Kidney (tissue), 22 donors: ENCODE measurements at places on chromosomes 13 and 19. TPM values are rescaled to one million over a fixed set of nuclear protein-coding genes. Genes with fewer than 3 reads are reported as not detected.

DNA sequence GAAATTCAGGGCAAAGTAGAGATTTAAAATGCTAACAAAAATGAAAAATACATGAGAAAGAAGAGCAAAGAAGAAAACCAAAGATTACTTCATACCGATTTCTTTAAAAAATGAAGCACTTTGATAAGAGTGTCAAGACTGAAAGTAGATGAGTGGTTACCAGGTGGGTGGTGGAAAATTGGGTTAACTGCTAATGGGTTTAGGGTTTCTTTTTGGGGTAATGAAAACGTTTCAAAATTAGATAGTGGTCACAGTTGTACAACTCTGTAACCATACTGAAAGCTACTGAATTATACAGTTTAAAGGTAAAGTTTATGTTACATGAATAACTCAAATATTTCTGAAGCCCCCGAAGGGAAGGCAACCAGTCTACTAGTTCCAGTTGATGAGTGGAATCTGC lies 179.4 kb downstream of the NDFIP2 start:
- DNase-seq, result no peak

DNA sequence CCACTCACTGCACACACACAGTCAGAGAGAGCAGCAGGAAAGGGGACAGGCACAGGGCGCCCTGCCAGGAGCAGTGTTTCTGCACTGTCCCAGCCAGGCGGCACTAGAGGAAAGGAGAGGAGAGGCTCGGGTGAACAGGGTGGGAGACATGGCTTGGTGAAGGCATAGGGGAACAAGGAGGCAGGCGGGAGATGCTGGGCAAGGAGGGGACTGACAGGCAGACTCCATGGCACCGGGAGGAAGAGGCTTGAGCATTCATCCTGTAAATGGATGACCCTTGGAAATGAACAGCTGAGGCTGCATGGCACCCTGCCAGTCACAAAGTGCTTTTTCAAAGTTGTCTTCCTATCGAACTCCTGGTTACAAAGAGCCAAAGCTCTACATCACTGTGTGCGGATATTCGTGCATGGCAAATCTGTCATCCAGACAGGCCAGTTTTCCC lies 22.4 kb downstream of the MED26 start:
- DNase-seq, result no peak

The SLITRK5 gene
- polyA plus RNA-seq, result not detected

The ALG5 gene
- 54.5 TPM for polyA plus RNA-seq

GRCh38 chr13:99686944-99687411 lies 185.7 kb downstream of the TM9SF2 start:
- no peak for DNase-seq

- no peak for DNase-seq
Observed at GRCh38 chr13:41107584-41108014, 25.0 kb downstream of the KBTBD6 start.

DNA sequence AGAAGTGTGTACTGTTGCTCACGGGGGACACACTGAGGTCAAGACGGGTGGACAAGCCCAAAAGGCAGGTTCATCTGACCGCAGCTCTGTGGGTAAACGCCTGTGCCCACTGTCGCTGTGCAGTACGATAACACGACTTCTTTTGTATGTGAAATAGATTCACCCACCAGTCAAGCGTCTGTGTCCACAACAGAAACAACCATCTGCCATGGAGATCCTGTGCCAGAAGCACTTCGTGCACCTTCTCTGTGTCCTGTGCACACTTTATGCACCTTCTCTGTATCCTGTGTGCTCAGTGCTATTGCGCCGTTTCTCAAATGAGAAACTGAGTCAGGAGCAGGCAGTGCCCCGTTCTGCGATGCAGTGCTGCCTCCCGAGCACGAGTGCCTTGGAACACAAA lies 138.9 kb downstream of the ATP11A start:
- DNase-seq, result no peak

- peak; percentile 81 for DNase-seq
Observed at GRCh38 chr19:30682999-30683536, 310.9 kb downstream of the ZNF536 start.

DNA sequence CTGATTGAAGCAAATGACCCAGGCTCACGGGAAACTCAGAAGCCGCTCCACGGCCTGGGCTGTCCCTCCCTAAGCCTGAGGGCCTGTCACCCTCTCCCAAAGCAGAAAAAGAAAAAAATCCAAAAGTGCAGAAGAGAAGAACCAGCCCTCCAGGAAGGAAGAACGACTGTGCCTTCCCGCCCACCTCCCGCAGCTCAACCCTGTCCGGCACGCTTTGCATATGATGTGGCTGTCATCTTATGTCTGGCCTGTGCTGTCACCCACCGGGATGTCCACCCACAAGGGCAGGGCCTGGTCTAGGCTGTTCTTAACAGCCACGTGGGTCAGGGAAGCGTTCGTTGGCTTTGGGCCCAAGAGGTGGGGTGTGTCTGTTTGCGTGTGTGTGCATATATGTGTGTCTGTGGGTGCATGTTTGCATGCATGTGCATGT lies 13.7 kb downstream of the ZBTB7A start:
- DNase-seq, result no peak

DNA sequence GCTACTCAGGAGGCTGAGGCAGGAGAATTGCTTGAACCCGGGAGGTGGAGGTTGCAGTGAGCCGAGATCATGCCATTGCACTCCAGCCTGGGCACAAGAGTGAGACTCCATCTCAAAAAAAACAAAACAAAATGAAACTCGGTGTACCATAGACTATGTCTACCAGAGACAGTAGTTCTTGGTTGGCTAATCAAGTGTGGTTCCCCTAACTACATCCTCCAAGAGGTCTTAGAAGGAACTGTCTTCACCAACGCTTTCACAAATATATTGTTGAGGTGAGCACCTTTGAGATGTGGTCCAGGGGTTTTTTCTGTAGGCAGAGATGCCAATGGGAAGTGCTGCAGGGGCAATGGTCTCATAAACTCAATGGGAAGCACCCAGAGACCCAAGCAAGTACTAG lies 48.0 kb downstream of the RFC3 start:
- DNase-seq, result no peak

DNA sequence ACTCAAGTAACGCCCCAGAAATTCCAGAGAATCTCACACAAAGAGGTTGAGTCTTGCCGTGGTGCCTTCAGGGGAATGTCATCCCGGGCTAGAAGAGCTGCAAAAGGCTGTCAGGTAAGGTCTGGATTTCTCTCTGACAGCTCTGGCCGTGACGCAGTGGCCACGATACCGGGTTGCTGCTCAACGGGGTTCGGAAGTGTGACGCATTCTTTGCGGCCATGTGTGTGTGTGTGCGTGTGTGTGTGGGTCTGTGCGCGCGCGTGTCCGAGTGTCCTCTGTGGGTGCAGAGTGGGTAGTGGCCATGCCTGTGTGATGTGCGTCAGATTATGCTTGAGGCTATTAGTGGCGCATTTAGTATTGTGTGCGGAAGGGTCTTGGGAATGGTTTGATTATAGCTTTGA lies 306 bp downstream of the ZNF540 start:
- DNase-seq, result peak; percentile 89

The TRAPPC2B gene
- 22.0 TPM for polyA plus RNA-seq

DNA sequence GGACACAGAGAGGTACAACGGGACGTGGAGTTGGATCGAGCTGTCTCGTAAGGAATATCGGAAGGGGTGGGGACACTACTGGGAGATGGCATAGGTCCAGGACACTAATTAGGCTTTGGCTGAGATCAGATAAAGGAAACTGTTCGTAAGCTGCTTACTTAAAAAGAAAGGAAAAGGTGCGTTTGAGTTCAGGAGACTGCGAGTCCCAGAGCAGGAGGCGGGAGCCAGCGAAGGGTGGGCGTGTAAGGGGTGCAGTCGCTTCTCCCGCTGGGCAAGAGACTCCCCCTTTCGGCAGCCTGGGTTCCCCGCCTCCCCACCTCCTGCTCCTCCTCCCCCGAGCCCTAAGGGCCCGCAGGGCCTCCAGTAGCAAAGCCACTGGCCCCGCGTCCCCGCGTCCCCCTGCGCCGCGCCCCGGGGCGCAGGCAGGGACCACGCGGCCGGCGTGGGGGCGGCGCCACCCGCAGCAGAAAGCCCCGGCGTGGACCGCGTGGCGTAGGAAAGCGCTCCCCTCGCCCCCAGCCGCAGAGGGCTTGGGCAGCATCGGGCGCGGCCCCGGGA lies 547 bp downstream of the ABCC4 start:
- DNase-seq, result peak; percentile 84

DNA sequence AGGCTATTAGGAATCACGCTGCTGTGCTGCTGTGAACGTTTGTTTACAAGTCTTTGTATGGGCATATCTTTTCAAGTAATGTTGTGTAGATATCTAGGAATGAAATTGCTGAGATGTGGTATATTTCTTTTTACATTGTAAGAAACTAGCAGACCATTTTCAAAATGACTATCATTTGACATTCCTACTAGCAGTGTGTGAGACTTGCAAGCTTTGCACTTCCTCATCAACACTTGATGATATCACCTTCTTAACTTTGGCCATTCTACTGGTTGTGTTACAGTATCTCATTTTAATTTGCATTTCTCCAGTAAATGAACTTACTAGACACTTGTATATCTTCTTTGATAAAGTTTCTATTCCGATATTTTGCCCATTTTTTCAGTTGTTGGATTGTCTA lies 12.1 kb downstream of the METTL21C start:
- no peak for DNase-seq

- no peak for DNase-seq
Observed at GRCh38 chr13:29451976-29452375, 143.5 kb downstream of the SLC7A1 start.

The LRP3 gene
- 13.9 TPM for polyA plus RNA-seq

GRCh38 chr13:28942906-28943305 lies 122.8 kb downstream of the MTUS2 start:
- no peak for DNase-seq

GRCh38 chr19:48340995-48341394 lies 15.6 kb downstream of the EMP3 start:
- no peak for DNase-seq

GRCh38 chr13:44816701-44817100 lies 172.6 kb downstream of the NUFIP1 start:
- DNase-seq, result no peak

- no peak for DNase-seq
Observed at GRCh38 chr13:76812206-76812897, 73.9 kb downstream of the KCTD12 start.

The PSPN gene
- 1.9 TPM for polyA plus RNA-seq

- no peak for DNase-seq
Observed at GRCh38 chr13:48535766-48536165, 2.9 kb upstream of the RCBTB2 start.

DNA sequence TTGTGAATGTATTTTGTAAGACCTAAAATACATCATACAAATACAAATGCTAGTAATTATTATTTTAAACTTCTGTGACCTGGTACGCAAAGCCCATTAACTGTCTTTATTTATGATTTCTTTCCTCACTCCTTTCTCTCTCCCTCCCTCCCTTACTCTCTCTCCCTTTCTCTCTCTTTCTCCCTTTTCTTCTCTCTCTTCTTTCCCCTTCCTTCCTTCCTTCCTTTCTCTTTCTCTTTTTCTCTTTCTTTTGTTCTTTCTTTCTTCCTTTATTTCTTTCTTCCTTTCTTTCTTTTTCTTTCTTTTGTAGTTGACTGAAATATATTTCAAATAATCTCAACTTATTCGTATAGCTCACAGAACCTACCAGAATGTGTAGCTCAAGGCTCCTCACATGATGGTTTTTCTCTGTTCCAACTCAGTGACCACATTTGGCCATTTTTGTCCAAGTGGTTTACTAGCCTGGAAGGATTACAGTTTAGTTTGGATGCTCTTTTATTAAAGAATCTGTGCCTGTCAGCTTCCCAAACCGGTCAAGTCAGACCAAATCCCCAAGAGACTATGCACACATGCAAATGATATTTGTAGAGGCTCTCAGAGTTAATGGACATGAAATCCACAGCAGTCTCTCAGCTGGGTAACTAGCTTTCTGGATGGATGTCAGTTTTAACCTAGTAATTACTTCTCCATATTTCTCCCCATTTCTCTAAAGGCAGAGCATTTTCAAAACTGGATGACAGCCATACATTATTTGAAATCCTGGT lies 71.7 kb downstream of the POSTN start:
- peak; percentile 16 for DNase-seq

DNA sequence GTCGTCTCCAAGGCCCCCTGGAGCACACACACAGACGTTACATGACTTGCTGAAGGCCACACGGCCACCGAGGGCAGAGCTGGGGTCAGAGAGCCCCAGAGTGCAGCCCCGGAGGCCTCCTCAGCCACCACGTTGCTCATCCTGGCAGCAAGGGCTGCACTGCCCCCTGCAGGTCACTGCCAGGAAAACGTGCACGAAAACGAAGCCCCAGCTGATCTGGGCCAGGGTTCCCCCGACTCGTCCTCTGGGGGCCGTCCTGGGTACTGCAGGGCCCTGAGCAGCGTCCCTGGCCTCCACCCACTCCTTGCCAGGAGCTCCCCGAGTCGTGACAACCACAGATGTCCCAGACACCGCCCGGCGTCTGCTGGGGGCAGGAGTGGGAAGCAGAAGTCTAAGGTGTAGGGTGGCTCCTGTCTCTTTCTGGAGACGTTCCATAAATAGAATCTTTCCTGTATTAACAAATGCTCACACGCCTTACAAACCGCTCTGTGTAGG lies 3.4 kb downstream of the TPGS1 start:
- DNase-seq, result peak; percentile 93

DNA sequence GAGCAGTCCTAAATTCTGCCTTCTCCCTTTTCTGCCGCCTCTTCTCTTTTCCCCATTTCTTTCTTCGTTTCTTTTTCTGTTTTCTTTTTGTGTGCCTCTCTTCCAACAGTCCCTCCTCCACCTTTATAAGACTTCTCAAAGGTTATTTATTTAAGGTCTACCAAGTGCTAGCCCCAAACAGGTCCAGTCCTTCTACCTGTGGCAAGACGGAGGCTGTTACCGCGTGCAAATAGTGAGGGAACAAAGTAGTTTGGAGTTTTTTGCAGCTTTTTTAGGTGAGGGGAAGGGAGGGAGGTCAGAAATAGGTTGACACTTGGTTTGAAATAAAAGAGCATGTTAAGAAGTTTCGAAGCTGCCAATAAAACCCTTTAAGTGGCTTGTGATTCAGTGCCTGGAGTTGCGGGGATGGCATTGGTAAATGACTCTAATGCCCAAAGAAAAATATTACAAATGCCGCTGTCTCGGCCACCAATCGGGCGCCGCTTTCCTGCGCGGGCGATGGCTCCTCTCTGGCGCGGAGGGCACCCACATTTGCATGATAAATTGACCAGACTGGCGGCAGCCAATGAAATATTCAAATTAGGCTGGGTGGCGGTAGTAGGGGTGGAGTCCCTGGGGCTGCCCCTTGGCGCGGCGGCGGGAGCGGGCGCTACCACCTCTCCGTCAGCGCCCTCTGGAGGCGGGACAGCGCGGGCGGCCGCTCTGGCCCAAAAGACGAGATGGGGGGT lies 7.5 kb upstream of the TSHZ3 start:
- no peak for DNase-seq

The ZNF418 gene
- polyA plus RNA-seq, result 8.2 TPM

GRCh38 chr13:110518226-110518525 lies 43.3 kb downstream of the RAB20 start:
- DNase-seq, result no peak

The TMEM91 gene
- polyA plus RNA-seq, result 24.3 TPM

The ZNF829 gene
- polyA plus RNA-seq, result 1.2 TPM

DNA sequence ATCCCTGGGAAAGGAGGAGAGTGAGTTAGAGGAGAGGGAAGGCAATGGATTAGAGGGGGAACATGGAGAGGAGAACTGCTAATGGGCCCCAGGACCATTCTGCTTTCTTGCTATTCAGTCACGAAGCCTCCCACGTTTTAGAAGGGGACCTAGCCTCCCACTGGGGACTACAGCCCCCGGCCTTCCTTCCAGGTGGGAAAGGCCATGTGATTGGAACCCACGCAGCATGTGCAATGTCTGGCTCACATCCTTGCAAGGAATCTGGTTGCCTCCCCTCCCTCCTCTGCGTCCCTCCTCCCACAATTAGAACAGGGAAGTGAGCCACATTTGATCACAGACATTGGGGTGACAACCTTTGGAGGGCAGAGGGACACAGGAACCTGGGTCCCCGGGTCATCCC lies 22.5 kb upstream of the PLA2G4C start:
- DNase-seq, result no peak
